ENCODE measurements at places on chromosomes 2 and 18. TPM values are rescaled to one million over a fixed set of nuclear protein-coding genes. Genes with fewer than 3 reads are reported as not detected.

PSMA8 gene
- total RNA-seq = not detected

TSPYL6 gene
- not detected for total RNA-seq

KYNU gene
- total RNA-seq = 0.69 TPM

CACNB4 gene
- 1.1 TPM for total RNA-seq

ERBB4 gene
- 2.5 TPM for total RNA-seq

SYT4 gene
- not detected for total RNA-seq

Measured in psoas muscle (tissue), 8 donors.